Stimulated activated CD8-positive, alpha-beta memory T cell treated with anti-CD3 and anti-CD28 coated beads, Interleukin-4, amount 100 ng/mL, for 24 hours (primary cell): ENCODE measurements at places on chromosomes 11 and 22.

DNA sequence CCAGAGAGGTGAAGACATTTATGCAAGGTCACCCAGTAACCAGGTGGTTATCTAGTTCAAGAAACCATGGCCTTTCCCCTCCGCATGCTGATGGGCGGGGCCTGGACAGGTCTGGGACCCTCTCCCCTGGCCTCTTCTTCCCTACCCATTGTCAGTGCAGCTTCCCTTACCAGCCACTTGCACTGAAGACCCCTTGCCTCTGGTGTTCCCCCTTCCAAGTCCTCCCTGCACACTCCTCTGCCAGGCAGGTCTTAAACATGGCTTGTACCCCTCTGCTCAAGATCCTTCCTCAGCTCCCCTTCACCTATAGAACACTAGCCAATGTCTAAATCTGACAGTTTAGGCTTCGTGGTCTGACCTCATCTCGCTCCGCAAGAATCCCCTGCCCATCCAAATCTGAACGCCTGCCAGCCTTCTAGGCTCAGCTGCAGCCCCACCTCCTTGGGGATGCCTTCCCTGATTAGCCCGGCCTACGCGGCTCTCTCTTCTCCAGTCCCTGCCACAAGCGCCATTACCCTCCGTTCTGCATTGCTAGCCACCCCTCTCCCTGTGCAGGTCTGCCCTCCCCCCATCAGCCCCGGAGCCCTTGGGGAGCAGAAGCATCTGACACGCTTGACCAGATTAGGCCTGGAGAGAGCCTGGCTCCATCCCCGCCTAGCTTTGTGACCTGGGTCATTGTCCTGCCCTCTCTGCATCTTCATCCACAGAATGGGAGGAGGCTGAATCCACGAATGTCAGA, 213.8 kb downstream of the DSCAML1 start:
- no peak for DNase-seq

DNA sequence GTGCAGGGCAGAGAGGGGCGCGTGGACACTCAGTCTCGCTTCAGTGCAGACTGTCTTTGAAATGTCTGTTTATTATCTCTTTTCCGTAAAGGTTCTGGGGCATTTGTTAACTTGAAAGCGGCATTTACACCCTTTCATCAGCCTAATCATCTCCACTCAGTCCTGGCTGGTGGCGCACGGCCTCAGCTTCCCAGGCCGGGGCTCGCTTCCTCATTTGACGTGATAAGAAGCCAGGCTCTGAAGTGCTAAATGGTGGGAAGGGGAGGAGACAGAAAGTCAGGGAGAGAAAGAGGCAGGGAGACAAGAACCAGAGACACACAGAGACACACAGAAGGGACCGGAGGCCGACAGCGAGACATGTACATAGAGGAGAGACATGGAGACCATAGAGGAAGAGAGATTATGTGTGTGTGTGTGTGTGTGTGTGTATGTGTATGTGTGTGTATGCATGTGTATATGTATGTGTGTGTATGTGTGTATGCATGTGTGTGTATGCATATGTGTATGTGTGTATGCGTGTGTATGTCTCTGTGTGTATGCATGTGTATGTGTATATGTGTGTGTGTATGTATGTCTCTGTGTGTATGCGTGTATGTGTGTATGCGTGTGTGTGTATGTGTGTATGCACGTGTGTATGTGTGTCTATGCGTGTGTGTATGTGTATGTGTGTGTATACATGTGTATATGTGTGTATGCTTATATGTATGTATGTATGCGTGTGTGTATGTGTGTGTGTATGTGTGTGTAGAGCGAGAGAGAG, 101.5 kb downstream of the ST3GAL4 start:
- DNase-seq = no peak

GRCh38 chr11:117833401-117833891, 8.9 kb upstream of the FXYD2 start:
- DNase-seq = no peak

DNA sequence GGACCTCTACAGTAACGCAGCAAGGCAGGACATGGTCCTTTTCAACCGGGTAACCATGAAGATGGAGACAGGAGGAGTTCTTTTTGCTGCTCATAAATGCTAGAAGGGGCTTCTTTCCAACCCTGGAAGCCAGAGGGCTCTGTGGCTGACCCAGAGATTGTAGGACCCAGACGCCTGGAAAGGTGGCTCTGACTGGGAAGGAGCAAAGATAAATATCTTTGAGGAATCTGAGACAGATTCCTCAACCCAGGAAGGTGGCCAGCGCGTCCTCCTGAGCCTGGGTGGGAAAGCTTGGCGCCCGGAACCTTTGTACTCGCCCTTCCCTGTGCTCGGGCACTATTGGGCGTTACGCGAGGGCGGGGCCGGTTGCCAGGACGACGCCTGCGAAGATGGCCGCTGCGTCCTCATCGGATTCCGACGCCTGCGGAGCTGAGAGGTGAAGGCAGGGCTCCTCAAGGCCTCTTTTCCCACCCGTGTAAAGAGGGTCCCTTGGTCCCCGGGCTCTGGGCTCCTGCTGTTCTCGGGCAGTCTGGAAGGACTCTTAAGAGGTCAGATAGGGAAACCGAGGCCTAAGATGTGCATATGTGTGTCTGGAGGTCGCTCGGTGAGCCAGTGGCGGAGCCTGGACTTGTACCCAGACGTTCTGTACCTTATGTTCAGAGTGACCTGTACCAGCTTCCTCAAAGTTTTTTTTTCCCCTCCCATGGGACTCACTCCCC, at the start of gene BBS1:
Gene BBS1, plus strand, starts transcription at position 365 of the 719 bp plus-strand sequence. Its CDS starts 25 bp downstream, at position 390.
- DNase-seq = peak; percentile 73

GRCh38 chr22:41181349-41182241, 23.5 kb upstream of the L3MBTL2 start:
- no peak for DNase-seq

- no peak for DNase-seq
These were observed 23.0 kb upstream of the ME3 start for GRCh38 chr11:86695373-86695772.

- no peak for DNase-seq
These were observed 72.9 kb downstream of the PIWIL4 start for GRCh38 chr11:94639901-94640721.
